ENCODE measurements at places on chromosomes 12 and 14.

GRCh38 chr12:106879612-106880011 lies 76.1 kb upstream of the TMEM263 start:
- DNase-seq: no peak

GRCh38 chr12:63893170-63893569 lies 48.7 kb downstream of the SRGAP1 start:
- no peak for DNase-seq

GRCh38 chr12:22808860-22809259 lies 183.9 kb downstream of the ETNK1 start:
- no peak for DNase-seq

- no peak for DNase-seq
Measured at GRCh38 chr14:69464379-69464778, 20.1 kb upstream of the PLEKHD1 start.

DNA sequence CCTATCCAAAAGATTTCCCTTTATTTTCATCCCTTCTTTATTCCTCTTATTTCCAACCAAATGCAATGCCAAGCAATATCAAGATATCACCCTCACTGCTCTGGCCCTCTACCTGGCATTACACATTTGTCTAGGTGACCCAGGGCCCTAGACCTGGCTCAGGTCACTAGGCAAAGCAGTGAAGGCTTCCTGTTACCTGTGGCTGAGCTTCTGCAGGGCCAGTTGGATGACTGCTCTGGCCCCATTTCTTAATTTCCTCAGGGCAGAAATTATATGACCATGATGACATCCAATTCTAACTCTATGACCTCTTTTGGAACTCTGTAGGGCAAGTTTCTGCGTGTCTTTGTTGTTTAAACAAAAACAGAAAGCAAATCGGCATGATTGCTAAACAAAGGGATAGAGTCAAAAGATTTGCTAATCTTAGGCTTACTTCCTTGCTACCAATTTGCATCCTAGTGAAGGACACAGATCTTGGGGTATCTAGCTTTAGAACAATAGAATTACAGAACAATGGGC lies 7.4 kb upstream of the CCDC198 start:
- no peak for DNase-seq

- DNase-seq: no peak
Measured at GRCh38 chr12:55696141-55696540, 11.6 kb downstream of the ITGA7 start.

DNA sequence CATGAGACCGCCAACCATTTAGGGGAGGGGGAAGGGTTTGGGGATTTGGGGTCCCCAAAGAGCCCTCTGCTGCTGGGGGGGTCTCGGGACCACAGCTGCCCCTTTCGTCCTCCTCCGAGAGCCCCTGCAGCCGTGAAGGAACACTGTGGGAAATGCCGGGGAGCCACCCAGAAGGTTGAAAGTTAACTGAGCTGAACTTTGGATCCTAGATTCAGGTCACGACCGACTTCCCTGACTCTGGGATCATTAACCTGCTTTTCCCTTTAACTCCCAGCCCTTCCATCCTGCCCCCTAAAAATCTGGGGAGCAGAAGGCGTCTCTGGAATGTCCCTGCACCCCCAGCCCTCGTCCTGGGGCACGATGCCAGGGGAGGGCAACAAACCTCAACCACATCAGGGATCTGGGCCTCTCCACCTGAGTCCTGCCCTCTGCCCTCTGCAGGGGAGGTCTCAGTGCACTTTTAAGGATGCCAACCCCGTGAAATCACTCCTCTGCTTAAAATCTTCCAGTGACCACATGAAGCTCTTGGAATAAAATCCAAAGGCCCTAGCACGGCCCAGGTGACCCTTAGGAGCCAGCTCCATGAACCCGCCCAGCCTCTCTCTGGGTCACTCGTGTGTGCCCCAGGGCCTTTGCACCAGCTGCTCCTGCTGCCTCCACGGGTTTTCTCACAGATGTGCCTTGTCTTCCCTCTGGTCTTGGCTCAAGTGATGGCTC lies 95.0 kb downstream of the RFLNA start:
- no peak for DNase-seq

- DNase-seq: no peak
Measured at GRCh38 chr12:53975064-53975471, 314 bp upstream of the HOTAIR start.

- DNase-seq: no peak
Measured at GRCh38 chr14:44812672-44813071, 149.1 kb downstream of the KLHL28 start.

DNA sequence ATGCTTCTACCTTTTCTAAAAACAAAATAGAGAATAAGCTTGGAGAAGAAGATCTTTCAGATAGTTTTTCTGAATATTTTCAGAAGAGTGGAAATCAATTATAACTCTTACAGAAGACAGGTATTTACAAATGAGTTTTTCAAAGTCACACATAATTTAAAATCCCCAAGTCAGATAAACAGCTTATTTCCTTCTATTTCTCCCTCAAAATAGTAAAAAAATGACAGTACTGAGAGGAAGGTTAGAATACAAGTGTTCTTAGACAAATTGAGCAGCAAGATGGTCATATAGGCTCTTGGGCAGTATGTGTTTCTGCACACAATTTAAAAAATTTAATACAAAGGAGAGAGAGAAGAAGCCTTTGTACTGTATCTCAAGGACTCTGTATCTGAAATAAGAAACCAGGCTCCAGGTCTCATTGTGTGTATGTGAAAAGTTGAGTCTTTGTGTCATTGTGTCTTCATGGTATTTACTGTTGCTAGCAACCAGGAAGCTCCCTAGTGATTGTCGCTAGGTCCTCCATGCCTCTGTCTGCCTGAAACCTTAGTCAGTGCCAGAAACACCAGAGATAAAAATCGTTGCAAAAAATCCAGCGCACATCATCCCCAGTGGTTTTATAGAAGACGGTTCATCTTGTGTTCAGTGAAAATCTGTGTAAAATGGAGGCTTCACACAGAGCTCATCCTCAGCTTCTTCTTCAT lies 12.9 kb upstream of the TUBA1A start:
- DNase-seq: no peak

- DNase-seq: peak; percentile 24
Measured at GRCh38 chr14:76957224-76957891, 71.2 kb downstream of the IRF2BPL start.

- no peak for DNase-seq
Measured at GRCh38 chr12:105352052-105352451, 21.6 kb downstream of the C12orf75 start.

- DNase-seq: no peak
Measured at GRCh38 chr14:101635749-101636560, 74.7 kb downstream of the DIO3 start.

GRCh38 chr14:42002141-42002540 lies 395.5 kb downstream of the LRFN5 start:
- DNase-seq: no peak

DNA sequence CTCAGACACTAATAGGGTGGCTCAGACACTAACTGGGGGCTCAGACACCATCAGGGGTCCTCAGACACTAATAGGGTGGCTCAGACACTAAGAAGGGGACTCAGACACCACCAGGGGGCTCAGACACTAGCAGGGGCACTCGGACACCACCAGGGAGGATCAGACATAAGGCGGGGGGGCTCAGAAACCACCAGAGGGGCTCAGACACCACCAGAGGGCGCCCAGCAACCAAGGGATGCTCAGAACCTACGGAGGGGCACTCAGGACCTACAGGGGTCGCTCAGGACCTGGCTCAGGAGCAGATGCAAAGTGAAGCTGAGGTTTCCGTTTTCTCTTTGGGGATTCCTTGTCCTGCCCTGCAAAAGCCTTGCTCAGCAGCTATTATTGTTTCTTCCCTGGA lies 448.5 kb downstream of the TMEM121 start:
- no peak for DNase-seq

- no peak for DNase-seq
Measured at GRCh38 chr12:66804563-66804974, 125.7 kb upstream of the GRIP1 start.

- no peak for DNase-seq
Measured at GRCh38 chr14:53719536-53719935, 237.1 kb downstream of the BMP4 start.

- no peak for DNase-seq
Measured at GRCh38 chr12:97927977-97928376, 465.4 kb downstream of the RMST start.

DNA sequence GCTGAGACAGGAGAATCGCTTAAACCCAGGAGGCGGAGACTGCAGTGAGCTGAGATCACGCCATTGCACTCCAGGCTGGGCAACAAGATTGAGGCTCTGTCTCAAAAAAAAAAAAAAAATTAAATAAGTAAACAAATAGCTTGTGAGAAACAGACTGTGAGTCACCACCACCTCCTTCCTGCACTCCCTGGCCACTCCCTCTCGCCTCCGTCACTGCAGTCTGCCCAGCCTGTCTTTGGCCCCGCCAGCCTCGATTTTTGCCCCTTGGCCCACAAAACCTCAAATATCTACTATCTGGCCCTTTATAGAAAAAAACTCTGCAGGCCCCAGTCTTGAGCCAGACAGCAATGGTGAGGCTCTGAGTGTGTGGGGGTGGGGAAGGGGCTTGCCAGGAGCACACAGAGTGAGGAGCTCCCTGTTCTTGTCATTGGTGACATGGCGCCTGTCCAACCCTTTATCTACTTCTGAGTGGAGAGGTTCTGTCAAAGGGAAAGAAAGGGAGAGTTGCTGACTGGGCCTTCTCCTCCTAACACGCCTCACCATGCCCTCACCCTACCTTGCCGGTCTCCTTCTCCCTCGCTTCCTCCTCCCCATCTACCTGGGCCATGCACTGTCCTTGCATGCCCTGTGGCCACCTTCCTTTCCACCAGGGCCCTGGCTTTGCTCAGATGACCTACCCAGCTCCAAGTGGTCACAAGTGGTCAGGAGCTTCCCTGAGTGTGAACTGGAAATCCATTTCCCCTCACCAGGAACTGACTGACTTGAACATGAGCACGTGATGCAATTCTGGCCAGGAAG lies 22.1 kb downstream of the LGMN start:
- no peak for DNase-seq

Data from putamen (tissue), 1 donor.